Caudate nucleus (tissue), 63 donors: ENCODE measurements at places on chromosomes 7 and 10.
A peak's percentile ranks its signal among the peaks of the same experiment; 100 is the strongest.

DNA sequence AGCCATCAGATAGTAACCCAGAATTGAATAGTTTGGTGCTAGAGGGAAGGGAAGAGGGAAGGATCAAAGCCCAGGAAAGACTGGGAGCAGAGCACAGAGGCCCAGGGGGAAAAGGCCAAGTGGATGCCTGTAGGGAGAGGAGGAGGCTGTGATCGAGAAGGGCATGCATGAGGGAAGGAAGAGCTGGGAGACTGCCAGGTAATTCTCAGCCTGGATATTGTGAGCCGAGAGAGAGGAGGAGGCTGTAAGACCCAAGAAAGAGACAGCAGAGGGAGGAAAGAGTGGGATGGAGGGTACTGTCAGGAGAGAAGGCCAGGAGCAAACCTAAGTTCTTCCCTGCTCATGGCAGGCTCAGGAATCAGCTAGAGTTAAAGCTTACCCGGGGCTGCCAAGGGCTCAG is 178.2 kb downstream of the CCDC3 start:
- DNase-seq, result no peak

- DNase-seq, result no peak
Measured at GRCh38 chr7:41977151-41977651, 259.8 kb downstream of the GLI3 start.

DNA sequence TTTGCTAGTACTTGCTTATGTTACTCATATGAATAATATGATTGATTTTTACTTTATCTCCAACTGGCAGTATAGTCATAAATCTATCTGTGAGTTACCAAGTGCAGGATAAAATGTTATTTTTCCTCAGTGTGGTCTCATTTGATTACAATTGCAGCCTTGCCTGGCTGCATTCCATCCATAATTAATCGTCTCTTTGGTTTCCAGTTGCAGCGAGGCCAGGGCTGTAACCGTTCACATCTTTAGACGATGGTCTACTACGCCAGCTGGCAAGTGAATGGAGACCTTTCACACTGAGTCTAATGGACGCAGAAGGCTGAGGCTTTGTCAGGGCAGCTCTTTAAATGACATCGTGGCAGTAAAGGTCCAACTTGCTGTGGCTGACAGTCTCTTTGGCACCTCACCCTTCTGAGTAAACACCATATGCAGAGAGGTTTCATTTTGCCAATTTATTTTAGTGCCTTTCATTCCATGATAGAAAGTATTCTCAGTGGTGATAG is 84.0 kb downstream of the ARL4A start:
- DNase-seq, result peak; percentile 26

DNA sequence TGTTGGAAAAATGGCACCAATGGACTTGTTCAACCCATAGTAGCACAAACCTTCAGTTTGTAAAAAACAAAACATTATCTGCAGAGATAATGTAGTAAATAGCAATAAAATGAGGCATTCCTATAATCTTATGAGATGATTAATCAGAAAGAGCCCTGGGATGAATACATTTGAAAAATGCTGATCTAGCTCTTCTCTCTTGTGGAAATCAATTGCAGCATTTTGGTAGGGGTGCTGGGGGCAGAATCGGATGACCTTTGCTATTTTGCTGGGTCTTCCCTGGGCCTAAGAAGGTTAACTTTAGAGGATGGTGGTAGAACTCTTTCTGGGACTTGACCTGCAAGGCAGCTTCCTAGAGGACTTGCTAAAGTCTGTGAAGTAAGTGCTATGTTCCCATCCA is 163.5 kb downstream of the ADRA2A start:
- no peak for DNase-seq

GRCh38 chr7:105718511-105718925 is 137.2 kb upstream of the EFCAB10 start:
- DNase-seq, result no peak

DNA sequence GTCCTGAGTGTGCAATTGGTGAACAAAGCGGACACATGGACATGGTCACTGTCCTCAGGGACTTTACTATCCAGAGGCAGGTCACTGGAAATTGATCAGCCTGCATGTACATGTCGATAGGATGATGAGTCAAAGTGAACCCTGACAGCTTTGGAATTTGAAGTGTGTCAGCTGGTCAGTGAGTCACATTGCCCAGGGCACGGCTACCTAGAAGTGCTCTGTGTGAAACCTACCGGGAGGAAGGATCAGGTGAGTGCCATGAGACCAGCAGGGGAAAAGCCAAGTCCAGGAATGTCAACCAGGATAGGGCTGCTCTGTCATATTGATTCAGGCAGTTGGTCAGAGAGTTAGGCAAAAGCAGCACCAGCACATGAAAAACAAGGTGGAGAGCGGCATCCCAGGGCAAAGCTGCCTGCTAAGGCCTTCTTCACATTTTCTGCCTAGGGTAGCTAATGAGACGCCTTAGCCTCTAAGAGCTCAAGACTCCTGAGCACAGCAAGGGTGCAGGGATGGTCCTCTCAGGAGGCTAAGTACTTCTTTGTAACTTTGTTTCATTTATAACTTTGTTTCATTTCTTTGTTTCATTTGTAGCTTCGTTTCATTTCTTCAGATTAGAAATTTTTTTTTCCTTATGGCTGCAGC is 19.4 kb upstream of the PDCD4 start:
- no peak for DNase-seq

DNA sequence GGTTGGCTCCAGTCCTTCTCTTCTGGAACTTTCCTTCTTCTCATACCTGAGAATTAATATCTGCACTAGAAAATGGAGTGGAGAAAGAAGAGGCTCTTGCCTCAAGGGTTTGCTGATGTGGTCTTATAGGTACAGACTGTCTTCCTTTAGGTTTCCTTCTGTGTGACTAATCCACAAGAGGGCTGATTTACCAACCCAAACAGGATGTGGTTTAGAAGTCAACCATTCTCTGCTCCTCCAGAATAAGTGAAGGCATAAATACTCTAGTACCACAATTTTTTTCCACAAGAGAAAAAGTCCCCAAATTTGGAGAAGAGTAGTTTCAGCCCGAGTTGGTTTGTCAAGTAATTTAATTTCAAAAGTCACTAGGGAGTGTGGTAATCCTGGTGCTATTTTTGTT is 85.8 kb downstream of the NRP1 start:
- DNase-seq, result no peak

DNA sequence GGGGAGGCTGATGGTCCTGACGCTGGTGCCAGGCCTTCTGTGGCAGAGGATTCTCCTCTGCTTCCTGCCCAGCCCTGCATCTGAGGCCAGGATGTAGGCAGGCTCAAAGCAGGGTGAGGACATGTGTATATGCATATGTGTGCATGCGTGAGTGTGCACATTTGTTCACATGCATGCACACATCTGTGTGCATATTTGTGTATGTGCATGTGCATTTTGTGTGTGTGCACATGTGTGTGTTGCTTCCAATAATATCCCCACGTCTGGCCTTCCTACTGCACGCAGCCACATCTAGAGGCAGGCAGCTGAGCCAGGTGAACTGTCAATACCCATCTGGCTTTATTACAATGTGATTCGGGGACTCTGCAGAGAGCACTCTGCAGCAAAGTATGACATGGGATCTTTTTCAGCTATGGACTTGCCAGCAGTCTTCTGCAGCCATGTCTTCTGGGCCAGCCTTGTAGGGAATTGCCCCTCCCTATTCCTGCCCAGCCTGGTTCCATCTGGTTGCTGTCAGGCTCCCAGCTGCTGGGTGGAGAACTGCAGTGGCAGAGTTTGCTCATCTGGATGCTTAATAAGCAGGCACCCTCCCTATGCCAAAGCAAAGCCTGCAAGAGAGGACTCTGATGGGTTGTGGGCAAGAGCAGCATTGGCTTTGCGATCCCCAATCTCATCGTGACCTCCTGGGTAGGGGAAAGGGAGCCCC is 140.7 kb downstream of the PFKFB3 start:
- no peak for DNase-seq

- no peak for DNase-seq
Measured at GRCh38 chr7:113892818-113893217, 26.0 kb downstream of the PPP1R3A start.

GRCh38 chr10:133473270-133473669 is 19.5 kb downstream of the SCART1 start:
- DNase-seq, result no peak

DNA sequence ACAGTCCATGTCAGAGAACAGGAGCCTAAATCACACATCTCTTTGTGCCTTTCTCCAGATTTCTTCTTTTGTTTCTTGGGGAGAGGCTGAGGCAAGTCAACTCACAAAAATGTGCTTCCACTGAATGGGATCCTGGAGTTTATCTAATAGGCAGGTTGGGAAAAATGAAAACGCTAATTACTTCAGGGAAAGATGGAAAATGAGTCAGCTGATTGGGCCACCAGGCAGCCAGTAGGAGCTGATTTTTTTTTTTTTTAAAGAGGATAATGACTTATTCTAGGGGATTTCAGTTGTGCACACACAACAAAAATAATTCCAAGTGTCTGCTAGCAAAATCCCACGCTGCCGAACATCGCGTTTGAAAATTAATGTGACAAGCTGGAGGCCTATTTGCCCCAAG is 412.8 kb upstream of the ZMIZ1 start:
- no peak for DNase-seq

GRCh38 chr7:29156907-29157452 is 10.6 kb upstream of the CPVL start:
- no peak for DNase-seq

GRCh38 chr7:73715648-73716317 is 3.7 kb downstream of the STX1A start:
- no peak for DNase-seq
